ENCODE measurements at places on chromosomes 4 and X.

GRCh38 chrX:39477762-39478120 is 620.0 kb downstream of the BCOR start:
- no peak for DNase-seq
- H3K36me3 ChIP-seq = no peaks in the 10 kb centered on the region
- H3K27ac ChIP-seq = no peak overlapping the region
- no peak overlapping the region for H3K4me3 ChIP-seq
- peaks cover 9% of the 10 kb centered on the region for H3K4me1 ChIP-seq
- H3K27me3 ChIP-seq = no peaks in the 10 kb centered on the region

GRCh38 chrX:51804741-51805140 is 61.5 kb downstream of the GSPT2 start:
- no peak overlapping the region for H3K27ac ChIP-seq
- H3K4me1 ChIP-seq = peaks cover 3% of the 10 kb centered on the region
- H3K27me3 ChIP-seq = no peaks in the 10 kb centered on the region
- H3K36me3 ChIP-seq = no peaks in the 10 kb centered on the region
- no peak overlapping the region for H3K4me3 ChIP-seq

- H3K27me3 ChIP-seq = no peaks in the 10 kb centered on the region
- H3K4me1 ChIP-seq = no peaks in the 10 kb centered on the region
- H3K36me3 ChIP-seq = no peaks in the 10 kb centered on the region
Measured at GRCh38 chrX:131081772-131082740, 23.9 kb downstream of the ARHGAP36 start.

- no peaks in the 10 kb centered on the region for H3K36me3 ChIP-seq
- H3K4me3 ChIP-seq = no peak overlapping the region
- no peak for DNase-seq
- no peak overlapping the region for H3K27ac ChIP-seq
- H3K4me1 ChIP-seq = peaks cover 3% of the 10 kb centered on the region
Measured at GRCh38 chrX:34873500-34874225, 68.9 kb upstream of the FAM47B start.

- H3K4me3 ChIP-seq = no peak overlapping the region
- no peak overlapping the region for H3K27ac ChIP-seq
- H3K36me3 ChIP-seq = no peaks in the 10 kb centered on the region
- no peaks in the 10 kb centered on the region for H3K4me1 ChIP-seq
Measured at GRCh38 chr4:67332627-67333026, 212.7 kb downstream of the CENPC start.

GRCh38 chr4:100895556-100896197 is 377.9 kb upstream of the EMCN start:
- no peak overlapping the region for H3K27ac ChIP-seq
- H3K4me3 ChIP-seq = peak overlapping the region; percentile 54
- no peaks in the 10 kb centered on the region for H3K27me3 ChIP-seq
- DNase-seq = no peak
- H3K4me1 ChIP-seq = no peaks in the 10 kb centered on the region
- H3K36me3 ChIP-seq = no peaks in the 10 kb centered on the region

DNA sequence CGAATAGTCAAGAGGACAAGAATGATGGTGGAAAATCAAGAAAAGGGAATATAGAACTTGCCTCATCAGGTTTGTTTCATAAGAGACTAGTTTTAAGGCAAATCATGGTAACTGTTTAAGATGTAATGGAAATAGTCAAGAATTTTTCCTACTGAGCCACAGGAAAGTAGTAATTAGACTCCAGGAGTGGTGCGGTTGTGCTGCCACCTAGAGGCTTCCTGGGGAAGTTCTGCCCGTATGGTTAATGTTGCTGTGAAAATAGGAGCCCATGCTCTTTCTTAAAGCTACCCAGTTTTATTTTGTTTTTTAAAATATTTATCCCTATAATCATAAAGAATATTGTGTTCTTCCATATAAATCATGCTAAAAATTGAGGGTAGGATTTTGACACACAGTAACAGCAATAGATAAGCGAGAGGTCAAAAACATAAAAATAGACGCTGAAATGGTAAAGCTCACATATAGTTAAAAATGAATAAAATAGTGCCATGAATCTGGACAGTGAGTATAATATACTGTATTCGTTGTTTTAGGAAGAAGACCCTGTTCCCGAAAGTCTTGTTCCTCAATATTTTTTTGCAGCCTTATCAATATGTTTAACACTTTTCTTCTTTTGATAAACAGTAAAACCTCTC is 87.0 kb downstream of the PHOX2B start:
- no peaks in the 10 kb centered on the region for H3K27me3 ChIP-seq
- H3K4me3 ChIP-seq = no peak overlapping the region
- no peak for DNase-seq
- no peak overlapping the region for H3K27ac ChIP-seq
- H3K4me1 ChIP-seq = peaks cover 16% of the 10 kb centered on the region

DNA sequence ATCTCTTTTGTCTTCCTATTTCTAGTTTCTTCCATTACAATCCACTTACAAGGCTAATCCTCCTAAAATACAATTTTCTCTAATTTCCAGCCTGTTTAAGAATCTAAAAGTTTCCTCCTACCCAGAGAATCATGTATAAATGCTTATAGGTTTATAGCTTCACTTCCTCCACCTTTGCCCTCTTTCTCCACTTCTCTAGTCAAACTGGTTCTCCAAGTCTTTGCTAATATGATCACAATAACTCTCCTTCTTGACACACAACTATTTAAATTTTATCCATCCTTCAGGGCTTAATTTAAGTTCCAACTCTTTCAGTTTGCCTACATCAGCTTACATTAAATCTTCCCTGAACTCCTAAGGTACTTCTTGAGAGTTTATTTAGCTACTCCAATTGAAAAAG is 69.2 kb downstream of the RPS6KA6 start:
- H3K4me1 ChIP-seq = no peaks in the 10 kb centered on the region
- no peak overlapping the region for H3K4me3 ChIP-seq
- no peaks in the 10 kb centered on the region for H3K27me3 ChIP-seq
- H3K36me3 ChIP-seq = peaks cover 3% of the 10 kb centered on the region
- DNase-seq = no peak
- no peak overlapping the region for H3K27ac ChIP-seq

GRCh38 chr4:139625482-139625881 is 40.1 kb upstream of the MGST2 start:
- H3K4me1 ChIP-seq = no peaks in the 10 kb centered on the region
- H3K27ac ChIP-seq = no peak overlapping the region
- H3K27me3 ChIP-seq = no peaks in the 10 kb centered on the region
- no peak for DNase-seq

- no peaks in the 10 kb centered on the region for H3K4me1 ChIP-seq
- H3K36me3 ChIP-seq = no peaks in the 10 kb centered on the region
- no peak overlapping the region for H3K27ac ChIP-seq
- no peak overlapping the region for H3K4me3 ChIP-seq
- no peak for DNase-seq
- H3K27me3 ChIP-seq = no peaks in the 10 kb centered on the region
Measured at GRCh38 chr4:71553605-71554004, 214.8 kb downstream of the SLC4A4 start.

GRCh38 chr4:31793907-31794306 is 1073.7 kb downstream of the PCDH7 start:
- no peaks in the 10 kb centered on the region for H3K4me1 ChIP-seq
- H3K27ac ChIP-seq = no peak overlapping the region

DNA sequence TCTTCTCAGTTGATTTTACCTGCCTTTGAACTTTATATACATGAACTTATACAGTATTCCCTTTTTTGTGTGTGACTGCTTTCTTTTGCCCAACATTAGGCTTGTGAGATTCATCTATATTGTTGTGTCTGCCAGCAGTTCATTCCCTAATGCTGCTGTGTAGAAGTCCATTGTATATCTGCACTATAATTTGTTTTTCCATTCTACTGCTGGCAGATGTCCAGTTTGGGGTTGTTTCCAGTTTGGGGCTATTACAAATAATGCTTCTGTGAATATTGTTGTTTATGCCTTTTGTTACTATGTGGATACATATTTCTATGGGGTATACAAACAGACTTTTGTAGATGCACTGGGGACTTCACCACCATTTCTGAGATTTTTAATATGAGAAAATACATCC is 268.4 kb downstream of the DCTD start:
- no peak overlapping the region for H3K27ac ChIP-seq
- H3K36me3 ChIP-seq = no peaks in the 10 kb centered on the region
- no peaks in the 10 kb centered on the region for H3K27me3 ChIP-seq
- peaks cover 15% of the 10 kb centered on the region for H3K4me1 ChIP-seq
- no peak for DNase-seq

GRCh38 chrX:8845469-8845868 is 44.3 kb upstream of the FAM9A start:
- no peak overlapping the region for H3K27ac ChIP-seq
- no peaks in the 10 kb centered on the region for H3K36me3 ChIP-seq
- H3K4me1 ChIP-seq = no peaks in the 10 kb centered on the region
- no peak overlapping the region for H3K4me3 ChIP-seq
- no peak for DNase-seq

DNA sequence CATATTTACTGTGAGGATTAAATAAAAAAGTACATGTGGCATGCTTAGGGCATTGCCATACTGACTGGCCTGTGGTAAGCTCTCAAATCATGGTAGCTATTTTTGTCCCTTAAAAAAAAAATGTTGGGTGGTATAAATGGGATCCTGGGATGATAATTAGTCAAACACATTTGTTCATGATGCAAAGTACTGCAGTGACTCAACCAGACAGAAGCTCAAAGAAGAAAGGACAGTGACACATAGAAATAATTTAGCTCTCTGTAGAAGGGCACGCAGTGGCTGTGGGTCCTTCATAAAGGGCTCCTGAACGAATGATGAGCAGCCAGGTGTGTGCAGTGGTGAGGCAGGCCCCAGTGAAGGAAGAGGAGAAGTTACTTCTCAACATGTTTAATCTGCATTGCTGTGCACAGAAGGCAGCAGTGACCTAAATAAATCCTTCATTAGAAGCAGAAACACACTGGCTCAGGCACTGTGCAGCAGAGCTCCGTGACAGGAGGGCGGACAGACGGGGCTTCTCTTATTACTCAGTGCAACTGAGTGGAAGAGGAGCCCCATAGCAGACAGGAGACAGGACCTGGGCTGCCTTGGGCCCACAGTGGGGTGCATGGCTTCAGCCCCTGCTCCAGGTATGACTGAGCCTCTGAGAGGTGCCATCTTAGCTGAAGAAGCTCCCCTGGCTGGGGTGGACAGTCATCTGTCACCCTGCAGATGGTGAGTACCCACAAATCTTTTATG is 20.3 kb downstream of the HS3ST1 start:
- H3K36me3 ChIP-seq = no peaks in the 10 kb centered on the region
- no peak for DNase-seq
- H3K27ac ChIP-seq = no peak overlapping the region
- H3K4me3 ChIP-seq = no peak overlapping the region
- no peaks in the 10 kb centered on the region for H3K27me3 ChIP-seq
- H3K4me1 ChIP-seq = no peaks in the 10 kb centered on the region

DNA sequence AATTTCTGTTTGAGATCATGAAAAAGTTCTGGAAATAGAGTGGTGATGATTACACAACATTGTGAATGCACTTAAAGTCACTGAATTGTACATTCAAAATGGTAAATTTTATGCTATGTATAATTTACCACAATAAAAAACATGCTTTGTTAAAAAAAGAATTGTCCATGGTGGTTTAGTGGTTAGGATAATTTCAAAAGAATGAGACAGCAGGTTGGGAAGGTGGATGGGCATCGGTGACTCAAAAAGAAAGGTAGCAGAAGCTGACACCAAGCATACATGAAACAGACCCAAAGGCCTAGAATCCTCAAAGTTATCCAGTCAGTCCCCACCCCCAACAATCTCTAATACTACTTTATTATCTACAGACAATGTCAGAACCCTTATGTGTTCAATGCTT is 91.1 kb downstream of the MSN start:
- H3K27ac ChIP-seq = no peak overlapping the region
- no peaks in the 10 kb centered on the region for H3K27me3 ChIP-seq
- no peak for DNase-seq
- no peaks in the 10 kb centered on the region for H3K36me3 ChIP-seq

DNA sequence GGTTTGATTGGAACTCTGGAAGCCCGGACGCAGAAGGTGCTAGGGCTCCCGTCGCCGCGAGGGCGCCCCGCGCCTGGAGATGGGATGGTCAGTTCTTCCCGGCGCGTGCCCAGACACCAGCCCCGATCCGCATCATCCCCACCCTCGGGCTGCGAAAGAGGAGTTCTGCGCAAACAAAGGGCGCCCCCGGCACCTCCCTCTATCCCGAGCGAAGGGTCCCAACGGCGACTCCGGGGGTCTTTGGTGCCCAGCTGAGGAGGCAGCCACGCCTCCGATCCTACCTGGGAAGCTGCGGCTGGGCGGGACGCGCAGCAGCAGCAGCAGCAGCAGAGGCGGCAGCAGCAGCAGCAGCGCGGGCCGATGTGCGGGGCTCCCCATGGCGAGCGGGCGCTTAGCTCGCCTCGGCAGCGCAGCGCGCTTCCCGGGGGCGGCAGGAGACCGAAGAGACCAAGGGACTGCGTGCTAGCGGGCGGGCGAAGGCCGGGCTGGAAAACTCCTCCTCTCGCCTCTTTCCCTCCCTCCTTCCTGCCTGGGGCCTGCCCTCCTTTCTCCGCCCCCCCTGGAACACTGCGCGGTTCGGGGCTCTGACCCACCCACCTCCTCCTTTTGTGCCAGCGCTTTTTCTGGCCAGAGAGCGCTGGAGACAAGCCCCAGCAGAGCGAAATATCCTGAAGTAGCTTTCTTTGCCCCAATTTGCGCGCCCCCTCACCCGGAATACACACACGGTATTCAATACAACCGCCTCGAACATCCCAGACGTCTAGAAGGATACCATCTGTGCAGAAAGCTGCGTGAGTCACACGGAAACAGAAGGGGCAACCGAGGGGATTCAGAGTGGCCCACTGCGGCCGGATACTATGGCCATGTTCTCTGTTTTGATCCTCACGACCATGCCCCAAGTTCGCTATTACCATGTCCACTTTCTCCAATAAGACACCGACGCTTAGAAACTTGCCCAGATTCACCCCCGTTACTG is at the start of gene SRPX:
Gene SRPX (minus strand): TSS at position 457 of the 976 bp plus-strand sequence. CDS start 79 bp downstream, at position 378.
- H3K27me3 ChIP-seq = no peaks in the 10 kb centered on the region
- no peak for DNase-seq
- H3K36me3 ChIP-seq = no peaks in the 10 kb centered on the region
- peak within 1 kb of the TSS; percentile 68 for H3K4me3 ChIP-seq

DNA sequence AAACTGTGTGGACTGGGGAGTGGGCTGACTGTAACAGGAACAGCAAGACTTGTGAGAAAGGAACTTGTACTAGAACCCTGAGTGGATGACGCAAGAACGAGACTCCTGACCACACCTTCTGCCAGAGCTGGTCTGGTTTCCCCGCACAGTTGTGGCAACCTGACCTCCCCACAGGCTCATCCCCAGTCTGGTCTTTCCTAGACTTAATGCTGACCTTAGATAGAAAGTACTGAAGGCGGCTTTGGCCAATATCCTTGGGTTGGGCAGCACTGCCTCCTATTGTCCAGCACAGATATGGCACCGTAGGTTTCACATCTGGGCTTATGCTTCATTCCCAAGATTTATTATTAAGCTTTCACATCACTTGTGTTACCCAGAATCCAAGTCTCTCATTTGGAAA is 137.8 kb upstream of the FRG1 start:
- no peak overlapping the region for H3K27ac ChIP-seq
- DNase-seq = no peak
- H3K36me3 ChIP-seq = no peaks in the 10 kb centered on the region
- H3K4me3 ChIP-seq = no peak overlapping the region
- no peaks in the 10 kb centered on the region for H3K4me1 ChIP-seq
